ENCODE measurements at places on chromosomes 16 and 17. TPM values are rescaled to one million over a fixed set of nuclear protein-coding genes. Genes with fewer than 3 reads are reported as not detected.

- no peak overlapping the region for H3K4me3 ChIP-seq
- DNase-seq = no peak
- peaks cover 43% of the 10 kb centered on the region for H3K36me3 ChIP-seq
- H3K4me1 ChIP-seq = peaks cover 17% of the 10 kb centered on the region
- H3K27me3 ChIP-seq = no peaks in the 10 kb centered on the region
- H3K27ac ChIP-seq = no peak overlapping the region
These were observed 13.9 kb upstream of the CYTH1 start for GRCh38 chr17:78795861-78796516.

DNA sequence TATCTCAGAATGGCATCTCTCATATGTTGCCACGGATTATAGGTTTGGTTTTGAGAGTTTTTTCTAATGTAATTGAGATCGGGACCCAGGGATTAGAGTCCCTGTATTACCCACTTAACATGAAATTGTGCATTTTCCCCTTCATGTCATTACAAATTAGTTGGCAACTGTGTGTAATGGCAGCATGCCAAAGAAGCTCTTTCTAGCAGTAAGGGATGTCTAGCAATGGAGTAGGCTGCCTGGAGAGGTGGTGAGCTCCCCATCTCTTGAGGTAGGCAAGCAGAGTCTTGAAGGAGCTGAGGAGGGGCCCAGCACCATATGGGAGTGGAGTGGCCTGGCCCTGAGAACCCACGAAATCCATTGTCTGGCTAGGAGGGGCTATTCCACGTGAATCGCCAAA is 10.0 kb upstream of the KATNB1 start:
- H3K27ac ChIP-seq = no peak overlapping the region
- no peak overlapping the region for H3K4me3 ChIP-seq
- peaks cover 20% of the 10 kb centered on the region for H3K27me3 ChIP-seq
- H3K4me1 ChIP-seq = no peaks in the 10 kb centered on the region

Gene PITPNM3
- 39.7 TPM for total RNA-seq

Gene AOC3
- 0.34 TPM for total RNA-seq

GRCh38 chr17:71371809-71372208 is 749.0 kb upstream of the SOX9 start:
- H3K4me3 ChIP-seq = no peak overlapping the region
- no peak overlapping the region for H3K27ac ChIP-seq

DNA sequence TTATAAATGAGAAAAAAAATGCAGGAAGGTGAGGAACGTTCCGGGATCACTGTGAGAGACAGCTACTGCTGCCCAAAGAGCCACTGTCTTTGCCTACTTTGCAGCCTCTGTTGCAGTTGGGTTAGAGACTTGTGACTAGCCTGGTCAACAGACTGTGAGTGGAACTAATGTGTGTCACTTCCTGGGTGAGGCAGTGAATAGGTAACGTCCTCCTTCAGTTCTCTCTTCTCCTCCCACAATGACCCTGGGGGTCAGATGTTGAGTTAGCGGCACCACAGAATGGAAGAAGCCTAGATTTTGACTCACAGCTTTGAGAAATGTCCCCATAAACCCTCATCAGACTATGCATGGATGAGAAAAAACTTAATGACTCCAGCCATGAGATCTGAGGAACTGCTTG is 5.2 kb downstream of the C16orf46 start:
- H3K27ac ChIP-seq = no peak overlapping the region
- DNase-seq = no peak
- no peaks in the 10 kb centered on the region for H3K36me3 ChIP-seq

Gene ATP2A1
- 21.8 TPM for total RNA-seq

Gene CENPV
- total RNA-seq = 51.5 TPM

DNA sequence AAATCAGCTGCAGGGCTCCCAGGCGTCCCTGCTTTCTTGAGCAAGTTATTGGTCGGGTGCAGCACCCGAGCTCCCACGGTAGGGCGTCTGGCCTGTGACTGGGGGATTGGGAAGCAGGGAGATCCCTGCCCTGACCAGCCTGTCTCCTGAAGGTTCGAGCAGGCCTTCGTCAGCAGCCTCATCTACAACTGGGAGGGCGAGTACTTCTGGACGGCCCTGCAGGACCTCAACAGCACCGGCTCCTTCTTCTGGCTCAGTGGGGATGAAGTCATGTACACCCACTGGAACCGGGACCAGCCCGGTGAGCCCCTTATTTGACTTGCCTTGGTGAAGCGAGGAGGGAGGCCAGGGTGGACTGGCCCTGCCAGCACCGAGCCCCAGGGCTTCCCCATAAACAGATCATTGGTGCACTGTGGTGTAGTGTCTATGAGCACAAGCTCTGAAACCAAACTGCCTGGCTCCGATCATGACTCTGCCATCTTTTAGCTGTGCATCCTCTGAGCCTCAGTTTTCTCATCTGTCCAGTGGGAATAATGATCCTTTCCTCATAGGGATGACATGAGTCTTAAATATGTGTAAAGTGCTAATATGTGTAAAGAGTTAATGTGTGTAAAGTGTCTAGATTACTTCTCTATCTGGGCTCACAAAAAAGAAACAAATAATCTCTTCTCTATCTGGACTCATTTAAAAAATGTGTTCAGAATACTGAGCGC is 48.9 kb downstream of the MRC2 start:
- peaks cover 2% of the 10 kb centered on the region for H3K36me3 ChIP-seq
- H3K27ac ChIP-seq = no peak overlapping the region
- DNase-seq = no peak
- no peak overlapping the region for H3K4me3 ChIP-seq

GRCh38 chr16:1145383-1146100 is 7.4 kb upstream of the CACNA1H start:
- no peaks in the 10 kb centered on the region for H3K4me1 ChIP-seq
- DNase-seq = no peak
- H3K36me3 ChIP-seq = no peaks in the 10 kb centered on the region
- no peak overlapping the region for H3K4me3 ChIP-seq
- H3K27ac ChIP-seq = no peak overlapping the region

Gene OR1F1
- total RNA-seq = not detected

DNA sequence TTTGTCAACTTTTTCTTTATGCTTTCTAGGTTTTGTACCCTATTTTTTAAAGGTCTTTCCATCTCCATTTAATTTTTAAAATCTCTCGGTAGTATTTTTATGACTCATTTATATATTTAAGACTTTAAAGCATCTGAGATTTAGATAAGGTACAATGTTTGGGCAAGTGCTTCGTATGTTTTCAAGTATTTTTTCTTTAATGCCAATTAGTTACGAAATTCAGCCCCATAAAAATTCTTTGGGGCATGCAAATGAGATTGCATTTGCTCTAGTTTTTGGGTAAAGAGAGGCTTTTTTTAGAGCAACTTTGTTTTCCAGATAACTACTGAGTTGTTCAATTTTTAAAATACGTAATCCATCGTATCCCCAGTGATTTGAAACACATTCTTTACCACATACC is 65.3 kb upstream of the CRHR1 start:
- H3K4me1 ChIP-seq = no peaks in the 10 kb centered on the region
- no peaks in the 10 kb centered on the region for H3K36me3 ChIP-seq
- peaks cover 21% of the 10 kb centered on the region for H3K27me3 ChIP-seq

DNA sequence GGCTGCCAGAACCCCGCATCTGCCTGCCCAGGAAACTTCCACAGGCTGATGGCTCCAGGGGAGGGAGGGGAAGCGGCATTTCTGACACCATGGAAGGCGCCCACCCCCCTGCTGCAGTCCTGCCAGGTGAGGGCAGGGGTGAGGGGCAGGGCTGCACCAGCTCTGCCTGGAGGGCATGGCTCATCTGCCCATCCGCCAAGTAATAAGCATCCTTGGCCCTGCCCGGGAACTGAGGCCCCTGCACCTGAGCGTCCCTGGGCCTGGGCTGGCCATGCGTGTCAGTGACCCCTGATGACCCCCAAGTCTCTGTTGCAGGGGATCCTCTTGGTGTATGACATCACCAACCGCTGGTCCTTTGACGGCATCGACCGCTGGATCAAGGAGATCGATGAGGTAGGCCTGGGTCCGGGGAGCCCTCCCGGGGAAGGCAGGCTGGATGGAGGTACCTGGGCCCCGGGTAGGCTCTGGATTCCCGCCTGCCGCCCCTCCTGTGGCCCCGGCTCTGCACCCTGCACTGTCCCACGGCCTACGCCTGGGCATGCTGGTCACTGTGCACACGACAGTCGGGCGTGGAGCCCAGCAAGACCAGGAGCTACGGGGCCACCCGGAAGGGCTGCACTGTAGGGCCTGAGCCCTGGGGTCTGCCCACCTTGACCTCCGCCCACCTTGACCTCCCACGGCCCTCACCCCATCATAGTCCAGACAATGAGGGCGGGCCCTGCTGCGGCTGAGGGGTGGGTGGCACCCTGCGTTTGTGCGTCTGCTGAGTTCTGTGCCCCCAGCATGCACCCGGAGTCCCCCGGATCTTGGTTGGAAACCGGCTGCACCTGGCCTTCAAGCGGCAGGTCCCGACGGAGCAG is 5.4 kb upstream of the WFIKKN1 start:
- no peak overlapping the region for H3K27ac ChIP-seq
- H3K27me3 ChIP-seq = no peaks in the 10 kb centered on the region
- no peaks in the 10 kb centered on the region for H3K36me3 ChIP-seq
- no peak overlapping the region for H3K4me3 ChIP-seq
- DNase-seq = no peak

DNA sequence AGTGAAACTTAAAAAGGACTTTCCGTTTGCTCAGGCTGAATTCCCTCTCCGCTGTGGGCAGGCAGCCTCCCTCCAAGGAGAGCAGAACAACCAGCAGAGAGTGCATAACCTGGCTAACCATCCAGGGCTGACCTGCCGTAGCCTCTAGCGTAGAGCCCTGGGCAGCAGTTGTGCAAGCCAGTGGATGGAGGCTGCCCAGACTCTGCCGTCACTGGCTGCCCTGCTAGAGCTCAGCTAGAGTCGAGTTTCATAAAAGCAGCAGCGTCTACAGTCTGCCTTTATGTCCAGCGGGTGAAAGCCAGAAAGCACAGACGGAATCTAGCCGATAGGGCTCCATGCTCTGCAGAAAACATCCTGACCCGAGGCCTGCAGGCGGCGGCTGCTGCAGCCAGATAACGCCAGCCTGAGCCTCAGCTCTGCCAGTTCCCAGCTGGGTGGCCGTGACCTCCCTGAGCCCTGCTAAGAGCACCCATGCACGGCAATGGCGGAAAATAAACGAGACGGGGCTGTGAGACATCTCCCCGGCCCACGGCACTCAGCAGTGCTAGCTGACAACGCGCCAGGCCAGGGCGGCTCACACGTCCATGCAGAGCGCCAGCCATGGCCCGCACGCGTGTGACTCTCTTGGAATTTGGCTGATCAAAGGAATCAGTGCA is 231.3 kb downstream of the ENGASE start:
- H3K27ac ChIP-seq = no peak overlapping the region
- peaks cover 70% of the 10 kb centered on the region for H3K27me3 ChIP-seq
- no peak overlapping the region for H3K4me3 ChIP-seq
- no peak for DNase-seq
- H3K4me1 ChIP-seq = no peaks in the 10 kb centered on the region
- no peaks in the 10 kb centered on the region for H3K36me3 ChIP-seq

DNA sequence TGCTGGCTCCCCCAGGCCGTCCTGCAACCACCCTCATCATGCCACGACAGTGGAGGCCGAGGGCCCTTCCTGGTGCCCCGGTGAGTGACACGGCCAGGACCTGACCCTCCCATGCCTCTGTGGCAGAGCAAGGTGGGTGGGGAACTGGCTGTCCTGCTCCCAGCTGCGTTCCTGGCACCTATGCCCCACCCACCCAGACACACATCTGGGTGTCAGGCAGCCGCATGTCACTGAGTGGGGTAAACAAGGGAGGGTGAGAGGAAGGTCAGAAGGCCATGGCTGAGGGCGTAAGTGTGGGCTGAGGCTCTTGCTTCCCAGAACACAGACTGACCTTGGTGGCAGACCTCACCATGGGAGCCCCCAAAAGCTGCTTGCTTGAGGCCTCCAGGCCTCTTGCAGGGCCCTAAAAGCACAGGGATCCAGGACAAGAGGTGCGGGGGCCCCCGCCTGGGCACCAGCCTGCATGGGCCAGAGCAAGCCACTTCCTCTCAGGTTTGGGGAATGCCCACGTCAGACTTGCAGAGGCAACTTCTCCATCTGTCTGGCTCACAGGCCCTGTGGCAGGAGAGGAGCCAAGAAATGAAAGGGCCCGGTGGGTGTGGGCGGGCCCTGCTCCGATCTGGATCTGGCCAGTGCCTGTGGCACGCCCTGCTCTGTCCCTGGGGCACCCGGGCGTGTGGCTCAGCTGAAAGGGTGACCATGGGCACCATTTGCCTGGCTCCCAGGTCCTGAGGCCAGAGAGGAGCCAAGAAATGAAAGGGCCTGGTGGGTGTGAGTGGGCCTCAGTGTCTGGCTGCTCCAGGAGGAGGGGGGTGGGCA is 3.9 kb upstream of the CCDC57 start:
- no peaks in the 10 kb centered on the region for H3K36me3 ChIP-seq
- H3K27me3 ChIP-seq = no peaks in the 10 kb centered on the region
- H3K27ac ChIP-seq = no peak overlapping the region
- H3K4me1 ChIP-seq = peaks cover 23% of the 10 kb centered on the region
- DNase-seq = no peak

- H3K36me3 ChIP-seq = no peaks in the 10 kb centered on the region
- peaks cover 7% of the 10 kb centered on the region for H3K4me1 ChIP-seq
- no peaks in the 10 kb centered on the region for H3K27me3 ChIP-seq
- no peak overlapping the region for H3K4me3 ChIP-seq
These were observed 18.4 kb downstream of the LDHD start for GRCh38 chr16:75097941-75098901.

DNA sequence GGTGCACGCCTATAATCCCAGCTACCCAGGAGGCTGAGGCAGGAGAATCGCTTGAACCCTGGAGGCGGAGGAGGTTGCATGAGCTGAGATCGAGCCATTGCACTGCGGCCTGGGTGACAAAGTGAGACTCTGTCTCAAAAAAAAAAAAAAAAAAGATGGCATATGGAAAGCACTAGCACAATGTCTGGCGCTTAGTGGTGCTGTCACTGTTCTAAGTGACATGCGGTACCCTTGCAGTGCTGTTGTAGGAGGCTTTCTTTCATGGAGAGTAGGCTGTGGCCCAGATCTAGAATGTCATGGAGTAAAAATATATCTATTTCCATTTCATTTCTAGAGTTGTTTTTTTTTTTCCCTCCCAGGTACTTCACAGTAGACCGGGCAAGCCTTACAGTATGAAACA is 14.6 kb upstream of the METTL9 start:
- H3K27me3 ChIP-seq = no peaks in the 10 kb centered on the region
- H3K4me3 ChIP-seq = no peak overlapping the region
- no peaks in the 10 kb centered on the region for H3K4me1 ChIP-seq
- no peak overlapping the region for H3K27ac ChIP-seq
- DNase-seq = no peak
- H3K36me3 ChIP-seq = no peaks in the 10 kb centered on the region
